ENCODE measurements at places on chromosomes 5 and 9.

DNA sequence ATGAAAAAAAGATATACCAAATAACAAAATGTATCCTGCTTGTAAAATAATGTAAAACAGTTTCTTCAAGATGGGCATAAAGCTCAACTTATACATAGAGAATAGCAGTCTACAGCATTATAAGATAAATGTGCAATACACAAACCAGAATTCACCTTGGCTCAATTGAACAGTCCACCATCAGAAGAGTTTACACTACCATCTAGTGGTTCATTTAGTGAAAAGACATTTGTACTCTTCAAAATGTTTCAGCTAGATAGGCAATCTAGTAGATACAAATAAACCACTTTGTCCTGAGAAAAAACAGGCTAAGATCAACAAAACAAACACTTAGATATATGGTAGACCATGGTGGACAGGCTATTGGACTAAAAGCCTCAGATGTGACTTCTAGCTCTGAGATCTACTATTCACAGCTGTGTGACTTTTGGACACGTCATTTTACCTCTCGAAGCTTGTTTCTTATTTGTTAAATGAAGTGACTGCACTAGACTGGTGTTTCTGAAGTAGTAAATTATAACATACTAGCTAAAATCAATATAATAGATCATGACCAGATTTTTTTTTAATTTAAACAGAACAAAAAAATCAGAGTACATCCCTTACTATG, 22.1 kb upstream of the TPD52L3 start:
- DNase-seq: peak; percentile 82

- DNase-seq: peak; percentile 32
Observed at GRCh38 chr5:148949841-148950470, 112.9 kb downstream of the SH3TC2 start.

DNA sequence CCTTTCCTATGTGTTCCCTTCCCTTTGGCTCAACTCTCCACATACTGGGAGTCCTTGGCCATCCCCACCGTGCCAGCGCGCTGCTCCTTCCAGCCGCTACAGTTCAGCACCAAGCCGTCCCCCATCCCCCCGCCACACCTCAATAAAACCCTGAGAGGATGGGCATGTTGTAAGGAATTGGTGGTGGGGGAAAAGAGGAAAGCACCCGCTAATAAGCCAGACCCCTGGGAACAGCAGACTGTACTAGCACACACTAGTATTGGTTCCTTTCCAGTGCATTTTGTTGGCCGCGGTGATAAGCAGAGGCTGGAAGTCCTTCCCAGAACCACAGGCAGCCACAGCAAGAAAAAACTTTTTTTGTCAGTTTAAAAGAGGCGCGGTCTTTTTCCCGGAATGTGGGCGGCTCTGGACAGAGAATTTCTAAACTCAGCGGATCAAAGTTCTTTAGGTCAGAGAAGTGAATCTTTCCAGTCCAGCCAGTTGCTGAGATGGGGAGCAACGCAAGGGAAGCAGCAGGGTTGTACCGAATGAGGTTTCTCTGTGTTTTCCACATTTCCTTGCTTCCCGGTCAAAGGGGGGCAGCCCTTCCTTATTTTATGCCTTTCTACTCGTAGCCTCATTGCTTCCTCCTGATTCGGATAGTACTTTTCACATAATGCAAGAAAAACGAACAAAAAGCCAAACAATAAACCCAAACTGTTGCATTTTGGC, 2.1 kb downstream of the CHSY3 start:
- DNase-seq: peak; percentile 57

DNA sequence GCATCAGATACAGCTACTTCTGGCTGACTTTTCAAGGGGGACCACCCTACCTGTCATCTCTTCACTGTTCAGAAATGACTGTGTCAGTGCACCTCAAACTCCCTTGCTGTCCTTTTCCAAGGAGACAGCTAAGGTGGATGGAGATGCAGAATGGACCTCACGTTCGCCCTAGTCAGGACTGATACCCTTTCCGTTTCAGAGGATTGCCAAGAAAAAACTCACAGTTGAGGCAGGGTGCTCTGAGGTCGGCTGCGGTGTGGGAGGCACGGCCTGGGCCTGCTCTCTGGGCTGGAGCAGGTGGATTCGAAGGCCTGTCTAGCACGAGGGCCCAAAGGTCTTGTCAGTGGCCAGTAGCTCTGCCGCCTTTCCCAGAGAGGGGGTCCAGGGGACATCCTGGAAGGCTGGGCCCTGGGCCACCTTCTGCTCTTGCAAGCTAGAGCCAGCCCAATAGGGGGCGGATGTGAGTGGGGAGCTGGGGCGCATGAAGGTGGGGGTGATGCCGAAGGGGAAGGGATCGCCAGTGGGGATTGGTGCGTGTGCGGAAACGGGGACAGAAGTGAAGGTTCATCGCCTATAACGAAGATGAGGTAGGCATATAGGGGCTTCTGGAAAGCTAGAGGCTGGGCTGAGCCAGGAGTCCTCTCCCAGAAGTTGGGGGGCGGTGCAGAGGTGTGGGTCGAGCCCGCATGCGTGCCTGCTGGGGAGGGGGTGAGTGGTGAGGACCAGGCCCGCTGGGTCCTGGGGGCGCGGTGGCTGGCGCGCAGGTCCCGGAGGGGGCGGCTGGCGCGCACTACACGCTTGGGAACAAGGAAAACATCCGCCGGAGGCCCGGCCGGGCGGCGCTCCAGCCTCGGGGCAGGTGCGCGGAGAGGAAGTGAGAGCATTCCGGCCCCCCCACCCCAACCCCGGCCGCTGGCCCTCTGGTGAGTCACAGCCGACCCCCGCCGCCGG, 2.5 kb upstream of the MSMP start:
- no peak for DNase-seq

- DNase-seq: no peak
Observed at GRCh38 chr9:38621434-38622287, 1.3 kb upstream of the ANKRD18A start.

DNA sequence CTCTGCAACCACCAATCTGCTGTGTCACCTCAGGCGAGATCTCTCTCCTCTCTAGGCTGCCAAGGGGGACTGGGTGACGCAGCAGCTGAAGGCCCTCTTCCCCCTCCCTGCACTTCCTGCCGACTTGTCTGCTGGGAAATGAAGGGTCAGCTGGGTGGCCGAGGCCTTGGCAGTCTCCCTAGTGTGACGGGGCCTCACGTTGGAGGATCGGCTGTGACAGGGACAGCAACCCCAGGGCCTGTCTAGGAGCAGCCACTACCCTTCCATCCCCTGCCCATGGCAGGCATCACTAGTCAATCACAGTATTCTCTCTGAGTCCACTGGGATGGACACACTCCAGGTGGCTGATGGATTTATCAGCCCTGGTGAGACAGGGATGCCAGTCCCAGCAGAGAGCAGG, 107.3 kb upstream of the SARDH start:
- peak; percentile 30 for DNase-seq

DNA sequence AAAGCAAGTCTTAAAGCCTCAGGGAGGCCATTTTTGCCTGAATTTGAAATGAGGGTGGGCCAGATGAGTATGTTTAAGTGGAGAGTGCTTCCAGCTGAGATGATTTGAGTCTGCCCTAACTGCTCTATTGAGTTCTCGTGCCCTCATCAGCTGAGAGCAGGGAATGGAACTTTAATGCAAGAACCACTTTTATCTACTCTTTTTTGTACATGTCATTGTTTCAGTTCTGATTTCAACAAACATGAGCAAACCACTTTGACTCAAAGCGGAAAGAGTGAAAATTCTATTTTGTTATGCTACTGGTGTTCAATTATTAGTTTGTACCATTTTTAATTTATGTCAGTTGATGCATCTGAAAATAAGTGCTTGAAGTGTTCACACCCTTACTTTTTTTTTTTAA, 35.8 kb downstream of the DCAF10 start:
- no peak for DNase-seq
